ENCODE measurements at places on chromosomes 1 and 21.

GRCh38 chr1:157111396-157112165 is 12.0 kb upstream of the ETV3L start:
- DNase-seq: peak; percentile 88

GRCh38 chr1:15747378-15747777 is 5.1 kb downstream of the TMEM82 start:
- no peak for DNase-seq

DNA sequence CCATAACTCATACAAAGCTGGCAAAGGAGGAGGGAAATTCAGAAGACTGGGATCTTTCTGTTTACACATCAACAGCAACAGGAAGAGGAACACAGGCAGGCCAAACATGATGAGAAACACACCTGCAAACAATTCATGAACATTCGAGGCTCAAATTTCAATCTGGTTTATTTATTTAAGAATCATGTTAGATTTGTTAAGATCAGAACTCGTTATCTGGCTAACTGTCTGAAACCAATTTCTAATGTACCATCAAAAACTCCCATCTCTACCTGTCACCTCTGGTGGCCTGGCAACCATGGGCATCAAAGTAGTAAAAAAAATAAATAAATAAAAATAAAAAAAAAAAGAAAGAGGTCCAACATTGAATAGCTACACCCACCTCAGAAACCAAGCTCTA is 9.8 kb downstream of the LBR start:
- no peak for DNase-seq

GRCh38 chr1:31645274-31645568 is 545 bp upstream of the PEF1 start:
- no peak for DNase-seq

- DNase-seq: no peak
Observed at GRCh38 chr1:201536558-201536957, 2.4 kb upstream of the NAV1 start.

- DNase-seq: no peak
Observed at GRCh38 chr1:228399531-228400236, 7.0 kb downstream of the TRIM11 start.

- DNase-seq: peak; percentile 60
Observed at GRCh38 chr21:46116776-46117585, 19.1 kb downstream of the COL6A2 start.

GRCh38 chr21:28714777-28715464 is 277.8 kb downstream of the LTN1 start:
- DNase-seq: no peak

- DNase-seq: peak; percentile 98
Observed at GRCh38 chr1:2546515-2547209, 9.5 kb upstream of the TNFRSF14 start.

GRCh38 chr1:233607252-233608119 is 6.4 kb upstream of the KCNK1 start:
- no peak for DNase-seq

DNA sequence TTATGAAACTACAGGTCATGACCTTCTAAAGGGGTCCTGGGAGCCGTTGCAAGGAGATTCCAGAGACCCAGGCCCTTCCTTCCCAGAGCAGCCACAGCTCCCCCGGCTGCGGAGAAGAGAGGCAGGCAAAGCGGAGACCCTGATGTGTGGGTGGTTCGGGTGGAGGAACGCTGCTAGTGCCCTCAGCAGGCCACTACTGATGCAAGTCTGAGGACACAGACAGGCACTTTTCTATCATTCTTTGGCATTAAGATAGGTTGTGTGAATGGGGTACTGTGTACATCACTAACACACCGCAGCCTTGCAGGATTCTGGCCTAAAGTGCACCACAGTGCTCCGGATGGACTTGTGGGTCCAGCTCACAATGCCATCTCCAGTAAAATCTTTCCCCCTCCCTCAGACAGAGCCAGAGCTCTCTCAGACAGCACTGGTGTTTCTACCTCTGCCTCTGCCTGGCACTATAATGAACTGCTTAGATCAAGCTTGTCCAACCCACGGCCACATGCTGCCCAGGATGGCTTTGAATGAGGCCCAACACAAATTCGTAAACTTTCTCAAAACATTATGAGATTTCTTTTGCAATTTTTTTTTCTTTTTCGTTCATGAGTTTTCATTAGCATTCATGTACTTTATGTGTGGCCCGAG is 121.4 kb downstream of the TGFBR3 start:
- peak; percentile 56 for DNase-seq

DNA sequence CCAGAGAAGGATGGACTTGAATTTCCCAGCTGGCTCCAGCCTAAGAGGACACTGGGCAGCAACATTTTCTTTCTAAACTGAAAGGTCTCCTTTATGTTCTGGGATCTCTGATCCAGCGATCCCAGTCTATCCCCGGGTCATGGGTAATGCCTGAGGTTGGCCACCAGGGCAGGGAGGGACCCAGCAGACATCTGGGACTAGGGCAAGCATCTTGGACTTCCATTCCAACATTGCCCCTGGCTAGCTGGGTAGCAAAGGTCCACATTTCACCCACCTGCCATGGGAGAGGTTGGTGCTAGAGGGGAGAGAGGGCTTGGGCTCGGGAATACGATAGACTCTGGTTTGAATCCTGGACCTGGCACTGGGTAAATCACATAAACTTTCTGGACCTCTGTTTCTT is 84.6 kb downstream of the LRRN2 start:
- DNase-seq: peak; percentile 82

DNA sequence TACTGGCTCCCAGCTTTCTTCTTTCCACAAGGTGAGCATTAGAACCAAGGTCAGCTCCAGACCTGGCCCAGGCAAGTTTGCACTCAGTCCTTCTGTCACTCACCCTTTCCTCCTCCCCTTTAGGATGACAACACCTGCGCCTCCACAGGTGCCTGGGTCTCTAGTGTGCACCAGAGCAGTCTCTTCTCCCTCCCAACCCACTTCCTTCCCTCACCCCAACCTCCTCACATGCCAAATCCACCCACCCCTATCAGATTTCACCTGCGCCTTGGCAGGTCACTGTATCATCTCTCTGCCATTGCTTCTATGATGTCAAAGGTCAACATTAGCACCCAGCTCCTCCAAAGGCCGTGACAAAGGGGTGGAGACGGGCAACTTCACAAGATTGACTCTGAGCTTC is 38.0 kb downstream of the LBR start:
- no peak for DNase-seq

DNA sequence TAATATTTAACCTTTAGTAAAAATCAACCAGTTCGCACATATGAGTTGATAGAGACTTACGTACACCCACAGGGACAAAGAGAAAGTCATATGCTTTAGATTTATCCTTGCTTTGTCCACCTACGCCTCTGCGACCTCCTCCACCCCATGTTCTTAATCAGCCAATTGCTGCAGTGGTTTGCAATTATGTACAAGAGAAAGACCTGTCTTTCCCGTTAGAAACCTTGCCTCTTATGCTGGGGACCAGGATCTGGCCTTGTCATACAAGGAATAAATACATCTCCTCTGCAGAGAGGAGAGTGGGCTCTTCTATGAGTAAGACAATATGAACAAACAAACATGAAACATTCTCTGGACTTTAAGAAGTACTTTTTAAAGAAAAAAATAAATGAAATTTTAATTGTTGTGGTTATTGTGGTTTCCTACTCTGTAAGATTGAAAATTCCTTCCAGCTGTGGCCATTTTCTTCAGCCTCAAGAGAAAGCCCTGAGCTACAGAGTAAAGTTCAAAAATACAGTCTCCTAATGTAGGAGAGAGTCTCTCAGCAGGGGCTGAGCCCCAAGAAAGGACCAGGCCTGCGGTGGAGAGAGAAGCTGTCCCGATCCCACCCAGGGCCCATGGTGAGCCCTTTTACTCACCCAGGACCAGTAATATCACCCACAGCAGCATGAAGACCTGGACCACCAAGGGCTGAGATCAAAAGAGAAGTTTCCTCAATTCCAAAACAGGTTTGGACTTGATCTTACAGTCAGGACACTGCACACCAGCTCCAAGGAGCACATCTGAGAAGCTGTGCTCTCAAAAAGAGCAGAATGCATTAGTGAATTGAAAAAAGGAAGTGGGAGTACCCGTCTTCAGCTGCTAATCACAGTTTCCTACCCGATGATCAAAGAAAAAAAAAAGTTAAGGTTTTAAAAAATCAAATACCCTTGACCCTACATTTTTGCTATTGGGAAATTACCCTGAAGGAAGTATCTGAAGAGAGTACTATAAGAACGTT is at the start of gene FCRL5:
Gene FCRL5 (minus strand): TSS at position 822 of the 1,000 bp plus-strand sequence. CDS start 153 bp downstream, at position 669.
- DNase-seq: no peak

DNA sequence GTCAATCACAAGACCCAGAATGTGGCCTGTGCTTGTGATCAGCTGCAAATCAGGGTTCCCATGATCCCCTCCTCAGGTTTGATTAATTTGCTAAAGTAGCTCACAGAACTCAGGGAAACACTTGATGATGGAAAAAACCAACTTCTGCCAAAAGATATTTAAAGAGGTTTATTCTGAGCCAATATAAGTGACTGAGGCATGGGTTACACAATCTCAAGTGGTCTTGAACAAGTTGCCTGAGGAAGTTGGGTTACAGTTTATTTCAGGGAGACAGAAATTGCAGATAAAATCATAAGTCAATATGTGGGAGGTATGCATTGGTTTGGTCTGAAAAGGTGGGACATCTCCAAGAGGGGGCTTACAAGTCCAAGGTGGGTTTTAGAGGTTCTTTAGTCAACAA is 243.1 kb downstream of the S1PR1 start:
- DNase-seq: no peak

GRCh38 chr1:101587741-101588140 is 350.9 kb downstream of the S1PR1 start:
- DNase-seq: no peak

GRCh38 chr1:86775395-86775794 is 71.0 kb downstream of the SH3GLB1 start:
- no peak for DNase-seq

DNA sequence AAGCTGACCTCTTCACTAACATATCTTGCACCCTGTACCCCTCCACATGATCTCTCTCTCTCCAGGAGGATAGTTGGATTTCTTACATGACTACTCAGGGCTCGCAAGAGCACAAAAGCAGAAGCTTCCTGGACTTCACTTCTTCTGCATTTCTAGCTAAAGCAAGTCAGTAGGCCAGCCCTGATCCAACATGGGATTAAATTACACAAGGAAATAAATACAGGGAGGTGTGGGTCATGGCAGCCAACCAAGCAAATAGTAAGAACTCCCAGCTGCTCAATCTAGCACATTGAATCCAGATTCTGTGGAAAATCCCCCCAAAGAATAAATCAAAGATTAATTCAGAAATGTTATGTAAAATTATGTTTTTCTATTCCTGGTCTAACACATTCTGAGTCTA is 33.3 kb downstream of the KLHDC7A start:
- DNase-seq: no peak

- DNase-seq: peak; percentile 77
Observed at GRCh38 chr1:225451840-225452515, 24.1 kb upstream of the LBR start.

- no peak for DNase-seq
Observed at GRCh38 chr1:113940365-113941244, 11.5 kb downstream of the HIPK1 start.

DNA sequence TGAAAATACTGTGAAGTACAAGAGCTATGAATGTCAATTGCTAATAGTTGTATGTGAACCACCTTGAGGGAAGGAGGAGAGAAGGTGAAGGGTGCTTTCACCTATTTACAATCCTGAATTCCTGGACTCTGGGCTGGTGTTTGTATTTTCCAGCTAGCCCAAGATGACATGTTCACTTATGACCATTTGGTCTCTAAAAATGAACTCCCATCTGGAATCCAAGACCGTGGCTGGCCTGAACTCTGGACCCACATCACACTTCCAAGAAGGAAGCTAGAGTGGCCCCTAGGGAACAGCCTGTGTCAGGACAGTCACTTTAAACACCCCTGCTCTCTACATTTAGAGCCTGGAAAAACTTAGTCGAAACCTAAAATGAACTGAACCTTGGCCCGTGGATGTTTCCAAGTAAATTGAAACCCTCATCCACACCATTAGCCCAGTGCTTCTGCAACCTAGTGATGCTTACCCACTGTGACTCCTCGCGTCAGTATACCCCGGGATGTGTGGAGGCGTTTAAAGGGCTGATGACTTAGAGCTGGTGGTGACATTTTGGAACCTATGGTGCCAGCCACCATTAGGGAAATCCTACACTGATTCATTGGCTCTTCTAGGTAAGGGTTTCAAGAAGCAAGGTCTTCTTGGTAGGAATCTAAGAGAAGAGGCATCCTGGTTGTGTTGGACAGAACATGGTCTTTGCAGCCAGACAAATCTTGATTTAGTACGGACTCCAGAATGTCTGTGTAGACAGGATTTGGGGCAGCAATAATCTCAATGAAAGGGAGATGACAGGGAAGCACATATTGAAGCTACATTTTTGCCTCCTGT is 171.5 kb upstream of the IRF2BP2 start:
- peak; percentile 68 for DNase-seq

GRCh38 chr1:4700801-4701200 is 46.4 kb downstream of the AJAP1 start:
- peak; percentile 62 for DNase-seq

- DNase-seq: no peak
Observed at GRCh38 chr1:229280037-229280828, 9.3 kb downstream of the RAB4A start.

DNA sequence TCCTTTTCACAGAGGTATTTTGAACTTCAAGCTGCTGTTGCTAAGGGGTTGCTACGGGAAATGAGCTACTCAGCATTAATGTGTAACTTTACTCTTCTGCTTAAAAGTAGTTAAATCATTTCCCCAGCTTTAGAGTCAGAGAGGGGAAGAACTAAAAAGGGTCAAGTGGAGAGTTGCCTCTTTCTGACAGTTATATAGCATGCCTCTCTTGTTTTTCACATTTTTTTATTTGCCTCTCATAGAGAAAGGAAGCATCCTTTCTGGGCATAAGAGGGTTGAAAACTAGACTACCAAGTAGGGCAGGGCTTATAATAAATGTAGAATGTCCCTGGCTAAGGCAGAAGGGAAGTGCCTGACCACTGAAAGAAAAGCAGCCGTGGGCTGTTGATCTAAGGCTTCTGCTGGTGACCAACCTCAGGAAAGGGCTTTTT is 10.1 kb upstream of the ELAVL4 start:
- DNase-seq: no peak

DNA sequence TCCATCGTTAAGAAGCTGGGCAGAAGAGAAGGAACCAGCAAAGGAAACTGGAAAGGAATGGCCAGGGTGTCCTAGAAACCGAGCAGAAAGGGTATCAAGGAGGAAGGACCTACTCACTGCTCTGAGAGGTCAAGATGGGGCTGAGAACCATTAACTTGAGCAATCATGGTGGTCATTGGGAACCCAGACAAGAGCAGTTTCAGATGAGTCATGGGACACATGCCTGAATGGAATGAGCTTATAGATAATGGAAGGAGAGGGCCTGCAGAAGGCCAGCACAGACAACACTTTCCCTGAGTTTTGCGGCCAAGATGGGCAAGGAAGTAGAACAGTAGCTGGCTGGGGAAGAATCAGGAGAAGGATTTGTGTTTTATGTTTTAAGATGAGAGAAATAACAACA is 383.2 kb downstream of the KIF26B start:
- DNase-seq: no peak

DNA sequence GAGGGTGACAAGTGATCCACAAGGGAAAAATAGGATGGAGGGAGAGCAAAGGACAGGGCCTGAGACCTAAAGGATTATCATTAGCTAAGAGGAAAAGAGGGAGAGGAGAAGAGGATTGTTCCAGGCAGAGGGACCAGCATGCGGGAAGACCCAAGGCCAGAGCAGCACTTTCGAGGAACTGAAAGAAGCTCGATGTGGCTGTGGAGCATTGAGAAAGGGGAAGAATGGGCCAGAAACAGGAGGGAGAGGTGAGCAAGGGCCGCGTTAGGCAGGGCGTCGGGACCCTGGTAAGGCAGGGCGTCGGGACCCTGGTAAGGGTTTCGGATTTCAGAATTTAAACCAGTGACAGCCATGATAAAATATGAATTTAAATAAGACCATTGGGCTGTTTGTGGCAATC is 22.8 kb upstream of the CSF1 start:
- DNase-seq: no peak

All from H7 (cell line).